Stimulated activated CD4-positive, alpha-beta T cell treated with anti-CD3 and anti-CD28 coated beads, Interleukin-1b, Interleukin-23, amount 100 ng/mL, for 24 hours (primary cell): ENCODE measurements at places on chromosomes 12 and 14.
A peak's percentile ranks its signal among the peaks of the same experiment; 100 is the strongest.

DNA sequence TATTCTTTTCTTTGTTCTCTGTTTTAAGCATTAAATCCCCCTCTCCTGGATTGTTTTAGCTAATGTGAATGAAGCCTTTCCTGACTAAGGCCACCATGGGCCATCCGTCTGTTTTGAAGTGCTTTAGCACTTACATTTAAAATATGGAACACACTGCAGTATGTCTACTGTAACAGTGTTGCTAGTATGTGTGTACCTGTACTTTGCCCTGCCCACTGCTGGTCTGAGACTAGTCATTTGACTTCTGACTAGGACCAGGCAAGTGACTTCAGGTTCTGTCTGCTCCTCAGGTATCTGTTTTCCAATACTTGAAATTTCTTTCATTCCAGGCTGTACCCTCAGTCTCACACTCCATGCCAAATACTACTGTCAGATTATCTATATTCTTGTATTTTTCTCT, 120.1 kb upstream of the TSPAN8 start:
- DNase-seq = no peak

- DNase-seq = no peak
Observed at GRCh38 chr14:59283361-59283760, 94.9 kb downstream of the DAAM1 start.

DNA sequence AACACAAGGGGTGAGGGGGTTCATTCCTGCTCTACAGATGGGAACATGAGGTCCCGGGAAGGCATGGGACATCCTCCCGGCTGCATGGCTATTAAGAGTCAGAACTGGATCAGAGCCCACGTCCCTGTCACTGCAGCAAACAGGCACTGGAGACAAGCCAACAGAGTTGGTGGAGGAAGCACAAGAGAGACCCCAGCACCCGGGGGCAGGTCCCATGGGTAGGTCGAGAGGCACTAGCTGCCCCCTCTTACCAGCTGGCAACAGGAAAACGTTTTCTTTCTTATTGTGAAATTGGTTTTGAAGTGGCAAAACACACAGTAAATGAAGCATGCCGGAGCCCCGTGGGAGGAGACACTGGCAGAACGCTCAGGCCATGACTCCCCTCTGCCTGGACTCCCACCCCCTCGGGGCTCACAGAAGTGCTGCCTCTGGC, 43.6 kb downstream of the SYNE3 start:
- no peak for DNase-seq

DNA sequence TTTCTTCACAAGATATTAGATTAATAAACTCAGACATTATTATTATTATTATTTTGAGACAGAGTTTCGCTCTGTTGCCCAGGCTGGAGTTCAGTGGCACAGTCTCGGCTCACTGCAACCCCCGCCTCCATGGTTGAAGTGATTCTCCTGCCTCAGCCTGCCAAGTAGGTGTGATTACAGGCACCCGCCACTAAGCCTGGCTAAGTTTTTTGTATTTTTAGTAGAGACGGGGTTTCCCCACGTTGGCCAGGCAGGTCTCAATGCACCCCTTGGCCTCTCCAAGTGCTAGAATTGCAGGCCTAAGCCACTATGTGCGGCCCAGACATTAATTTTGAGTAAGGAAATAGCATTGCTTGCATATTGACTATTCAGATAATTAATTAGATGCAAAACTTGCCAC, 554.9 kb upstream of the LRFN5 start:
- no peak for DNase-seq

DNA sequence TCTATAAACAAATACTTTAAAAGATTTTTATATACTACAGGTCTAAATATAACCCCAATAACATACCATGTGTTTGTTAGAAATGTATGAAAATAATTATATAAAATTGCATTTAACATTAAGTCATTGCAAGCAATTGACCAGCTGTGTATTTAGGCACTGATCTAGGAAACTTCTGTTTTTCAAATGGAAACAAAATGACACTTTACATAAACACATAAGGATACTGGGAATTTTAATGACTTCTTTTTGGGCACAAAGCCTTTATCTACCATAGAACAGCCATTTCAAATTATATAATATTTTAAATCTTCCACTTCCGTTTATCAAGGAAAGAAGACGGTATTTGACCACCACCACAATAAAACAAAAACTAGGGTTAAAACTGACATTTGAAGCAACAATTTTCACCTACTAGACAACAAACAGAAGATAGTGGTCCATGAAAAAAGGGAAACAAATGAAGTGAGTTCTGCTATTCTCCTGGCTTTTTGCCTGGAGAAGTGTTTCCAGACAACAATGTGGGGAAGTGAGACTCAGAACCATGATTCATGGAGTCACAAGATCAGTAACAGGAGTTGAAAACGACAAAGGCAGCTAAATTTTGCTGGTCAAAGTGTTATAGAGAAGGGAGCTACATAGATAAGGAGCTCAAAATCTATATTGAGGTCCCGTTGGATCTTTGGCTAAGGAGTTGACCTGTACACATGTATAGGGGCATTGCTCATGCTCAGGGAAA, 475.1 kb downstream of the TRHDE start:
- no peak for DNase-seq

GRCh38 chr12:72197790-72198189, 74.4 kb upstream of the TRHDE start:
- DNase-seq = no peak

DNA sequence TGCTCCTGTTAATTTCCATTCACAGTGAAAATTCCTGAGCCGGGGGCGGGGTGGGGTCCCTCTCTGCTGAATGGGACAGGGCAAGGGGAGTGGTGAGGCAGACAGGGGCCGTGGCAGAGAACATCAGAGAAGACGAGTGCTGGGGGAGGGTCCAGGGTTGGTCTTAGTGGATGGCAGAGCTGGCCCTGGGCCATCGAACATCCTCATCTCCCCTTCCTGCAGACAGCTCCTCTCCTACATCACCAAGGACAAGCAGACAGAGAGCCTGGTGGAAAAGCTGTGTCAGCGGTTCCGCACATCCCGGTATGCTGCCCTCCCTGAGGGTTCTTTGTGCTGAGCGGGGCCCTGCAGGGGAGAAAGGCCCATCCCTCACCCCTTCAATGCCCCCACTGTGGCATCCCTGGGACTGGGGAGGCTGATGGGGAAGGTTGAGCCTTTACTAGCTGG, 5.0 kb upstream of the GAPDH start:
- no peak for DNase-seq

DNA sequence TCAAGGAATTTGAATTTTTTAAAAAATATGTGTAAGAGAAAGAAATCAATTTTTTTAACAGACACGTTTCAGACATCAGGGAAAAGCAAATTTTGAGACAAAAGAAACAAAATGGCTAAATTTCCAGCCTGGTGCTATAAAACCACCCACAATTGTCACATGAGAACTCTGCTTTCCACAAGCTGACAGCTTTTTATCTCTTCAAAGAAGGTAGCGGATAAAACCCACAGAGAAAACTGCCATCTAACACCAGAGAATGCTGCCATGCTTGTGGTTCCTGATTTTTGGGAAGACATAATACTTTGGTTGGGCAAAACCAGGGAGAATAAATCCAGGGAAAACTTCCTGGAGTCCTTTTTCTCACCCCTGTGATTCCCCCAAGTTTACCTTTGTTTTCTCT, 10.3 kb upstream of the ITPR2 start:
- no peak for DNase-seq

GRCh38 chr12:115413626-115414025, 729.7 kb upstream of the TBX3 start:
- DNase-seq = no peak

GRCh38 chr14:92389598-92390158, 66.7 kb downstream of the SLC24A4 start:
- no peak for DNase-seq

GRCh38 chr14:88010331-88010730, 5.4 kb downstream of the GPR65 start:
- DNase-seq = no peak

- DNase-seq = no peak
Observed at GRCh38 chr12:113852695-113853490, 113.2 kb downstream of the RBM19 start.

DNA sequence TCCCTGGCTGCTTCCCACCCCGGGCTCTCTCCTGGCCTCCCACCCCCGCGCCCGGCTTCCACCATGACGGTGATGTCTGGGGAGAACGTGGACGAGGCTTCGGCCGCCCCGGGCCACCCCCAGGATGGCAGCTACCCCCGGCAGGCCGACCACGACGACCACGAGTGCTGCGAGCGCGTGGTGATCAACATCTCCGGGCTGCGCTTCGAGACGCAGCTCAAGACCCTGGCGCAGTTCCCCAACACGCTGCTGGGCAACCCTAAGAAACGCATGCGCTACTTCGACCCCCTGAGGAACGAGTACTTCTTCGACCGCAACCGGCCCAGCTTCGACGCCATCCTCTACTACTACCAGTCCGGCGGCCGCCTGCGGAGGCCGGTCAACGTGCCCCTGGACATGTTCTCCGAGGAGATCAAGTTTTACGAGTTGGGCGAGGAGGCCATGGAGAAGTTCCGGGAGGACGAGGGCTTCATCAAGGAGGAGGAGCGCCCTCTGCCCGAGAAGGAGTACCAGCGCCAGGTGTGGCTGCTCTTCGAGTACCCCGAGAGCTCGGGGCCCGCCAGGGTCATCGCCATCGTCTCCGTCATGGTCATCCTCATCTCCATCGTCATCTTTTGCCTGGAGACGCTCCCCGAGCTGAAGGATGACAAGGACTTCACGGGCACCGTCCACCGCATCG, 1.8 kb downstream of the KCNA1 start:
- DNase-seq = no peak

DNA sequence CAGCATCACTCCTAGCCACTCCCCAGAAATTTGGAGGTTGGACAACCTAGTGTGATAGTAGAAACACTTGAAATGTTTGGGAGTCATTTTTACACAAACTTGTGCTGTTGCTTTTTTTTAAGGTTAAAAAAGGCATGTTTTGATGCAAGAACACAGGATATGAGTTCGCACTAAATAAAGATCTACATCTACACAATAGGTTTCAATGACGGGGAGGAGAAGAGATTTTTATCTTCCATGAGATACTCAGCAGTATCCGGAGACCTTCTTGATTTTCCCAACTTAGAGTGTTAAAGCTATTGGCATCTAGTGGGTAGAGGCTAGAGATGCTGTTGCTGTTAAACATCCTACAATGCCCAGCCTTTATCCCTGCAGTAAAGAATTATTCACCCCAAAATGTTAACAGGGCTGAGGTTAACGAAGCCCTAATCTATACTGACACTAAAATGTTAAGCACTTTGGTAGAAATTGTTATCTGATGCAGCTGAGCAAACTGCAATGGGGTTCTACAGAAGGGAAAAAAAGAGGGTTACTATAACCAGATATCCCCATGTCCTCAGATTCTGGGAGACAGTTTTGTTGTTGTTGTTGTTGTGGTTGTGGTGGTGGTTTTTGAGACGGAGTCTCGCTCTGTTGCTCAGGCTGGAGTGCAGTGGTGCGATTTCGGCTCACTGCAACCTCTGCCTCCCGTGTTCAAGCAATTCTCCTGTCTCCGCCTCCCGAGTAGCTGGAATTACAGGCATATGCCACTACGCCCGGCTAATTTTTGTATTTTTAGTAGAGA, 14.0 kb upstream of the PCNX1 start:
- no peak for DNase-seq

- DNase-seq = peak; percentile 36
Observed at GRCh38 chr14:24605435-24606190, 3.9 kb downstream of the GZMH start.

DNA sequence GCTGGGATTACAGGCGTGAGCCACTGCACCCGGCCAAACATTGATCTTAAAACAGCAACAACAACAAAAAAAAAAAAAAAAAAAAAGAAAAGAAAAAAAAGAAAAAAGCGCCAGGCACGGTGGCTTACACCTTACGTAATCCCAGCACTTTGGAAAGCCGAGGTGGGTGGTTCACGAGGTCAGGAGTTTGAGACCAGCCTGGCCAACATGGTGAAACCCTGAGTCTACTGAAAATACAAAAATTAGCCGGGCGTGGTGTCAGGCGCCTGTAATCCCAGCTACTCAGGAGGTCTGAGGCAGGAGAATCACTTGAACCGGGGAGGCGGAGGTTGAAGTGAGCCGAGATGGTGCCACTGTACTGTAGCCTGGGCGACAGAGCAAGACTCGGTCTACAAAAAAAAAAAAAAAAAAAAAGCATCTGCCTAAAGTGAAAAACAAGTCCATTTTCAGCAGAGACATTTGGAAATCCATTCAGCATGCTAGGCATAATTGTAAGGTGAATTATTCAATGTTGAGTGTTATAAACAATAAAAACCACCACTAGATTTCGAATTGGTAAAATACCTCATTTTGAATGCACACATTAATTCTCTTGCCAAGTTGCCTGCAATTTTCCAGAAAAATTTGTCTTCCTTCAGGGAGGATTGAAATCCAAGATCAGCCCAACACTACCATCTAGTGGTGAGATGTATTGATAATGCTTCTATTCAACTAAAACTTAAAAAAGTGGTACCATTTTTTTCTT, 8.0 kb upstream of the CERS5 start:
- DNase-seq = no peak

DNA sequence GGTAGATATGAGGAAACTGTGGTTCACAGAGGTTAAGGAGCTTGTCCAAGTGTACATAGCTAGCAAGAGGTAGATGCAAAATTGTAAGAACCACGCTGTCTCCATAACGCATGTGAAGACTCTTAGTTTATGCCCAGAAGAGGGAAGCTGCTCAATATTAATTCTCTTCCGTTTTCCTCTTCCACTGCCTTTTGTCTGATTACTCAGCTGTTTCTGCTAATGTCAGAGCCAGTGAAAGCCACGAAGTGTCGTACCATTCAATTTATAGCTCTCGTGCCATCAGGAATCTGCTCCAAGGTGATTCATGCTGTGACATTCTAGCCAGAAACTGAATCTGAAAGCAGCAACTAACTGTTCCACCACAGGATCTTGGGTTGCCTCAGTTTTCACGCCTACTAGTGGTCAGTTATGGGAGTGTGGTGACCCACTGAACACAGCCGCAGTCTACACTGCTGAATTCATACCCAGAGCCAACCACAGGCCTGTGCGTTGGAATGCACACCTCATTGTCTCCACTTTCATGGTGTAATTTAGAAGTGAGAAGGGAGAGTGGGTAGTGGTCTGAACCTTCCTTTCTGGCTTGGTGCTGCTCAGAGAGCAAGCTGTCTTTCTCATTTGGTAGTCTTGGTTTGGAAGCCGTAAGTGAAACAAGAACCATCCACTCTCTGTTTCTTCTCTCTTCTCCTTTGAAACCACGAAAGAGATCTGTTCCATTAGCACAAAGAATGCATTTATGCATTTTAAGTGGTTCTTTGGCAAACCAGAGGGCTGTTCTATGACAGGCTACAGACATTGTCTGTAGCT, 74.2 kb upstream of the NAP1L1 start:
- DNase-seq = peak; percentile 76

DNA sequence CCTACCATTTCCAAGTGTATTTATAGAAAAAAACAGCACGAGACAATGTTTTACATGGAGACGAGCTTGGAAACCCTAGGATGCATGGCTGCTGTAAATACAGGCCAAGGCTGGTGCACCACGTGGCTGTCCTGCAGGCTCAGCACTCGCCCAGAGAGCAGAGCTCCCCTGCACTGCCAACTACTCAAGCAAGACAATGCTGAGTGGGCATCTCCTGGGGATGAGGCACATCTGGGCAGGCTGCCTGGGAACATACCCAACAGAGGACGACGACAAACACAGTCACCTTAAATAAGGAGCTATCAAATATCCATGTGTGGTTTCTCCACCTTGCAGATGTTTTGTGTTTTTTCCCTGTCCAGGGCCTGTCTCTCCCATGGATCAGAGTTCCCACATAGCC, 128.3 kb upstream of the PRMT8 start:
- no peak for DNase-seq

GRCh38 chr12:13534645-13535398, 338.3 kb downstream of the EMP1 start:
- peak; percentile 13 for DNase-seq

GRCh38 chr14:68856572-68856971, 63.7 kb upstream of the ZFP36L1 start:
- no peak for DNase-seq
